ENCODE measurements at places on chromosomes 3 and 15.

- no peak for DNase-seq
Measured at GRCh38 chr3:72282918-72283317, 498.0 kb upstream of the PROK2 start.

- no peak for DNase-seq
Measured at GRCh38 chr3:49644684-49645083, 29.5 kb upstream of the APEH start.

GRCh38 chr3:156469456-156469855 lies 85.5 kb downstream of the SSR3 start:
- DNase-seq: no peak

DNA sequence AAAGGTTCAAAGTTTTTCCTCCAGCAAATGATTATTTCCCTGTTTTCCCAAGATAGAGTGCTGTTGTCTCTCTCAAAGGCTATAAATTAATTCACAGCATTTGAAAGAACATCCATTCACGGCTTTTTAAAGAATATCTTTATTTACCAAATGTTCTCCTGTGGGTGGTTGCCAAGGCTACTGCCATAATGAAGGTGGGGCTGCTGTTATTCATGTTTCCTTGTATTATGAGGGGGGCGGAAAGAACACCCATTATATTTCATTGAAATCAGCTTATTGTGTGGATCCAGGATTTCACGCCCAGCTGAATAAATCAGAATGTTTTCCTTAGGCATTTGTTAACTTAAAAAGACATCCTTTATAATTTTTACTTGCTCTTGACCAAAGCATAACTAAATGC lies 10.1 kb downstream of the SRP14 start:
- no peak for DNase-seq

DNA sequence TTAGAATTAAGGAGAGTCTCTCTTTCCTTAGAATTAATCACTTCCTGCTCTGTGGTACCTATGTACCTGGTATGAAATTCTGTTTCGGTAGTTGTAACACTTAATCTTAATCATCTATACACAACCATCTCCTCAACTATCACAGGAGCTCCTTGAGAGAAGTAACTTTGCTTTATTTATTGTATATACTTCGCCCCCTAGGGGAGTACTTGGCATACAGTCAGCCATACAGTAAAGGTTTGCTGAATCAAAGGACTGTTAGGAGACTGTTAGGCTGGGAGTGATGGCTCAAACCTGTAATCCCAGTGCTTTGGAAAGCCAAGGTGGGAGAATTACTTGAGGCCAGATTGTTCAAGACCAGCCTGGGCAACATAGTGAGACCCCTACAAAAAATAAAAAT lies 44.7 kb downstream of the RORA start:
- DNase-seq: no peak

DNA sequence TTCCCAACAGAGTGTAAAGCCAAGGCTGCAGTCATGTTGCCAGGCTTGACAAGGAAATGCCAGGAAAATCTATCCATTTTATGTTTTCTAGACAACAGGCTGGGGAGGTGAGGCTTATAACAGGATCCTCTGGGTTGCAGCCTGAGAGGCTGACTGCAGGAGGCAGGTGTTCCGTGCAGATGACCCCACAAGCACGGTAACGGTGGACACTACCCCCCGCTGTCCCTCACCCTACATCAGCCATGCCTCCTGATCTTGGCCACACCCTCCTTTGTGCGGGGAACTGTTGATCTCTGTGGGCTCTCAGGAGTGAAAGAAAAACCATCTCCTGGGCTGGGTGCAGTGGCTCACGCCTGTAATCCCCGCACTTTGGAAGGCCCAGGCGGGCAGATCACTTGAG lies 68.0 kb upstream of the ADPGK start:
- DNase-seq: no peak

DNA sequence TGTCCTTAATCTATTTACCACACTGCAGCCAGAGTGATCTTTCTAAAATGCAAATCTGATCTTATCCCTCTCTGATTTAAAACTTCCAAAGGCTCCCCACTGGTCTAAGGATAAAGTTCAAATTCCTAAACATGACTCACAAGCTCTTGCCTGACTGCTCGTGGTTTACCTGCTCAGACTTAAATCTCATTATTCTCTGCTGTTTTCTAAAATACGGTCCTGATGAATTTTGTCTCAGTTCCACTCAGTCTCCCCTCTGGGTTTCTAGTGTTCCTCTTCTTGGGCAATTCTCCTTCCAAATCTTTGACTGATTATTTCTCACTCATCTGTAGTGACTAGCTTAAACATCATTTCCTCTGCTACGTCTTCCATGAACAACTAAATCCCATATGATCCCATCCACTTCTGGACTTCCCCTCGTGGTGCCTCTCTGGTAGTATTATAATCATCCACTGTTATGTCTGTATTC lies 108.3 kb downstream of the P3H2 start:
- DNase-seq: no peak

DNA sequence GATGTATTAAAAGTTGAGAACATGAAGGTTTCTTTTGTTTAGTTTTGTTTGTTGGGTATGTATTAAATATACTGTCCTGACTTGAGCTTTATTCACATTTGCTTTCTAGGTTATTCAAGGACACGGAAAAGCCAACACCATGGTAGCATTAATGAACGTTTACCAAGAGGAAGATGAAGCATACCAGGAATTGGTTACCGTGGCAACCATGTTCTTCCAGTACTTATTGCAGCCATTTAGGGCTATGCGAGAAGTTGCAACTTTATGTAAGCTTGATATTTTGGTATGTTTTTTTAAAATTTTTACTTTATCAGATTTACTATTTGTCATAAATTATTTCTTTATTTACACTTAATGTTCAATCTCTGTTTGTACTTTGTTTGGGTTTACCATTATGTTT lies 3.6 kb downstream of the WHAMM start:
- no peak for DNase-seq

GRCh38 chr3:55879901-55880331 lies 392.8 kb upstream of the WNT5A start:
- no peak for DNase-seq

DNA sequence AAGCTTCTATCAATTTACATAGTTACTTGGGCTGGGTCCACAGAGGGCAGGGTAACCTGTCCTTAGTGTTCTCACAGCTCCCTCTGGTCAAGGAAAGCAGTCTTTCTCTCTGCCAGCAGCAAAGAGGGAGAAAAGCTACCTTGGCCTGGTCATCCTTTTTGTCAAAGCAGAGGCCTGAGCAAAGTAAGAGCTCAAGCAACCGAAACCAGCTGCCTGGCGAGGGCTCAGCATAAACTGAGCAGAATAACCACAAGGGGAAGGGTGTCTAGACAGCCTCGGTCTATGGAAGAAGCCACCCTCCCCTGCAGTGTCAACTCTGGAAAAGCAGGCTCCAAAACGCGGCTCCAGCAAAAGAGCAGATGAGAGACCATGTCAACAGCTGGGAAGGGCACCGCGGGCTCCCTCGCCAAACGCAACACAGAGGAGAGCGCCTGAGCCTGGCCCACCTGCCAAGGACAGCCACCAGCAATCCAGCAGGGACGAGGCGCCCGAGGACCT lies 17.4 kb downstream of the LRIG1 start:
- DNase-seq: peak; percentile 31

DNA sequence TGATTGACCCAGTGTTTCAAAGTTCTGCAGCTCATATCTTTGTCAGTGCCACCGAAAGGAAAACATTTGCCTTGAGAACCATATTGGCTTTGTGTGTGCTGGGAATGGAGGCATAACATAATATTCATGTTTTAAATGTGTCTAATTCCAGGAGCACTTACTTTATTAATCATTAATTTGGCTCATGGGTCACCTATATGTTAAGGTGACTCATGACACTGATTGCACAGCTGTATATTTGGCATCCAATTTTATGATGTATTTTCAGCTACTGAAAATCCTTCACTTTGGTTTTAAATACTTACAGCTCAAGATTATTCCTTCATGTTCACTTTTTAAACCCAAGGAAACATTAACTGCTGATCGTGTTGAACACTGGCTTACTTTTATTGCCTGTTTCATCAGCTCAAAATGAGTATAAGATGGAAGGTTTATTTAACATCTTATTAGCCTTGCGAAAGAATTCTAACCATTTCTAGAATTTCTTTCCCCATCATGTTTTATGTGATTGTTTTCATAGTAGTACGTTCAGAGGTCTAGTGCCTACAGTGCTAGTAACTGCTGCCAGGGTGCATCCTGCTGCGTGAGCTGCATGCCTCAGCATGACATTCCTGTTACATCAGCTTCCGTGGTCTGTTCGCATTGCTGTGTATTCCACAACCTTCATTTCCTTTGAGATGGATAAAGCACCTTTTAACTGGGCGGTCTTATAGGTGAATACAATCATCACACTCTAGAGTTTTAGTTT lies 63.7 kb downstream of the LRCH3 start:
- DNase-seq: no peak

GRCh38 chr15:37586011-37586583 lies 348.3 kb upstream of the TMCO5A start:
- DNase-seq: no peak

- no peak for DNase-seq
Measured at GRCh38 chr3:82610236-82610635, 848.8 kb upstream of the GBE1 start.

- DNase-seq: no peak
Measured at GRCh38 chr3:190302212-190302867, 19.9 kb downstream of the CLDN1 start.

GRCh38 chr15:40695469-40695890 lies 506 bp downstream of the RAD51 start:
- no peak for DNase-seq

- DNase-seq: no peak
Measured at GRCh38 chr3:106814231-106814630, 563.0 kb upstream of the CCDC54 start.

- no peak for DNase-seq
Measured at GRCh38 chr3:97340940-97341339, 423.6 kb upstream of the ARL6 start.

DNA sequence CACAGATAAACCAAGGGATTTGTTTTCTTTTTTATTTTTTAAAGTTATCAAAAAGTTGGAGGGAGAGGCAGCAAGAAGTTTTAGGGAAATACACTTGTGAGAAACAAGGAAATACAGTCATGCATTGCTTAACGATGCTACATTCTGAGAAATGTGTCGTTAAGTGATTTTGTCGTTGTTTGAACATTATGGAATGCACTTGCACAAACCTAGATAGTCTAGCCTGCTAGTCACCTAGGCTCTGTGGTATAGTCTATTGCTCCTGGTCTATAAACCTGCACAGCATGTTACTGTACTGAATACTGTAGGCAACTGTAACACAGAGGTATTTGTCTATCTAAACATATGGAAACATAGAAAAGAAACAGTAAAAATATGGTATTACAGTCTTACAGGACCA lies 2.0 kb upstream of the NFKBIZ start:
- DNase-seq: no peak

DNA sequence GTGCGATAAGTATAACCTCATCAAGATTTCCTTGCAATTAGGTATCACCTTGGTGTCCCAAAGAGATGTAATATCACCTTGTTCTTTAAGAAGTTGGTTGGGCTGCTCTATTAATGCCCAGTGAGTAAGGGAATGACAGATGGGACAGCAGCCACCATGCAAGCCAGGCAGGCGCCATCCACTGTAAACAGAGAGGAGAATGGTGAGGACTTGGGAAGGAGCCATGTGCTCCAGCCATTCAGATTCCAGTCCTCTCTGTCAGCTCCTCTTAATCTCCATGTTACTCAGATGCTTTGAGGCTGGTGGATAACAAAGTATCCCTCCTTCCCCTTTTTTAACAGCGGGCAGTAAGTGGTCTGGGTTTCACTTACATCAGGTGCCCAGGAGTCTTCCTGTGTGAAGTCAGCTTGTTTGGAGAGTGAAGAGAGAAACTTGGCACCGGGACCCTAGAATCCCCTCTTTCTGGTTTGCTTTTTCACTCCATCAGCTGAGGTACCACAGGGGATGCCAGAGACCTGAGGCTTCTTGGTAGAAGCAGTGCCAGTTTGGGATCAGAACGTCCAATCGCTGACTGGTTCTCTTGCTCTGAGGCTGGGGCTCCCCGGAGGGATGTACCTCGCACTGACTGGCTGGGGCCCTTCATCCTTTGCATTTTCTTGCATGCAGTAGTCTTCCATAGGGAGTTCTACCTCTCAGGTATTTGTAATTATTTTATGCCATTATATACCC lies 29.5 kb downstream of the SLCO3A1 start:
- no peak for DNase-seq

DNA sequence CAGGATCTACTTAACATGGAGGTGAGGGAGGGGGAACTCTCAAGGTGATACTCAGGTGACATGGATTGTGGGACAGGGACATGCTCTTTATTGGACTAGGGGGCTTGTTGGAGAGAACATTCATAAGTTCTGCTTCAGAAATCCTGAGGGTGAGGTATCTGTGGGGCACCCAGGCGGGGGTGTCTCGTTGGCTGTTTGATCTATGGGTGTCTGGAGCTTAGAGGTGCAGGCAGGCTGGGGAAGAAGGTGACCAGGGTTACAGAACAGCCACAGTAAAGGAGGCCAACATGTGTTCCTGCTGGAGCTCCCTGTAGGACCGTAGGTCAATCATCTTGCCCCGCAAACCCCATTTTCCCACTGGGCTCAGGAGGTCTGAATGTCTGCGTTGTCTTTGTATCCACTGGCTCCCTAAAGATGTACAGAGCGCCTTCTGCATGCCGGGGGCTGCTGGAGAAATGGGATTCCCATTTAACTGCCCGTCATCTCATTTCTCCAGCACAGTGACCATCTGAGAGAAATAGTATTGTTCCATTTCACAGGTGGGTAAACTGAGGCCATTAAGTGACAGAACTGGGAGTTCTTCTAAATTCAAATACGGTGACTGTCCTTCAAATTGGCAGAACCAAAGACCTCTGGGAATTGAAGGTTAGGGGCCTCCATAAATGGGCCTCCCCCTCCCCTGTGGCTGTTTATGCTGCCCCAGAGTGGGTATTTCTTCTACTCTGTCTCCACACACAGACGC lies 40.3 kb upstream of the TSEN2 start:
- DNase-seq: no peak

DNA sequence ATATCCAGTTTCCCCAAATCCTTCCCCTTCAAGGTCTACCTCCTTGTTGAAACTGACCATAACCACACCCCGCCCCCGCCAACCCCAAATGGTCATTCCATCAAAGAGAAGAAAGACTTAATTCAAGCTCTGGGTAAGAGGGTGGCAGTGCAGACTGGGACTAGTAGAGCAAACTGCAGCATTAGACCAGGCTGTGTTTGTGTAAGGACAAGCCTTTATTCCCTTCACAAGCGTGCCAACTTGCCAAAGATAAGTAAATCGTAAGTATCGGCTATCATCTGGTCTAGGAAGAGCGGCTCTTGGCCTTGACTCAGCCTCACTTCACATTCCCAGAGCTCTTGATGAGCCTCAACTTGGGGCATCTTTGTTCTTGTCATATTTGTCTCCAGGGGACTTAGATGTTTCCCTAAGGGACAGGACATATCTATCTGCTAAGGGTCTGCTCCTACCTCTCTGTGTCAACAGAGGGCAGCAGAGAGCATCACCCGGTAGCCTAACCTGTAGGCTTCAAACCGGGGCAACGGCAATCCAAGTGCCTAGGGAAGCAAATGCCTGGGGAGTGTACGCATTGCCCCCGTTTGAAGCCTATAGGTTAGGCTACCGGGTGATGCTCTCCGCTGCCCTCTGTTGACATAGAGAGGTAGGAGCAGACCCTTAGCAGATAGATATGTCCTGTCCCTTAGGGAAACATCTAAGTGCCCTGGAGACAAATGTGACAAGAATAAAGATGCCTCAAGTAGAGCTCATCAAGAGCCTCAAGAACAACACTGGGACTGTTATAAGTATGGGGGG lies 8.9 kb upstream of the MAP3K13 start:
- peak; percentile 54 for DNase-seq
